ENCODE measurements at places on chromosomes 2 and 18.

- DNase-seq: no peak
Observed at GRCh38 chr2:104049981-104050380, 803.9 kb upstream of the POU3F3 start.

GRCh38 chr18:68694316-68694715, 20.6 kb downstream of the TMX3 start:
- DNase-seq: no peak

DNA sequence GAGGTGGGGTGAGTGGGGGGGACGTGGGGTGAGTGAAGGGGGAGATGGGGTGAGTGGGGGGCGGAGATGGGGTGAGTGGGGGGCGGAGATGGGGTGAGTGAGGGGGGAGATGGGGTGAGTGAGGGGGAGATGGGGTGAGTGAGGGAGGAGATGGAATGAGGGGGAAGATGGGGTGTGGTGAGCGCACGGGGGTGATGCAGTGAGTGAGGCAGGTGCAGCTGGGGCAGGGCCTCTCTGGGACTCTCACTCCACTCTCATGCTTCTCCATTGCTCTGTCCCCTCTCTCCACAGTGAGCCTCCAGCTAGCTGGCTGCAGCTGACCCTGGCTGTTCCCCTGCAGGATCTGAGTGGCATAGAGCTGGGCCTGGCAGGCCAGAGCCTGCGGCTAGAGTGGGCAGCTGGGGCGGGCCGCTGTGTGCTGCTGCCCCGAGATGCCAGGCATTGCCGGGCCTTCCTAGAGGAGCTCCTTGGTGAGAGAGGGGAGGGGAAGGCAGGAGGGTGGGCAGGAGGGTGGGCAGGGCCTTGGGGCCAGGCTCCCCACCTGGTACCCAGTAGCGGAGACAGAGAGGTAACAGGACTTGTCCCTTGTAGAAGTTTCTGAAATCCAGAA, 13.9 kb upstream of the SLC4A3 start:
- DNase-seq: no peak

DNA sequence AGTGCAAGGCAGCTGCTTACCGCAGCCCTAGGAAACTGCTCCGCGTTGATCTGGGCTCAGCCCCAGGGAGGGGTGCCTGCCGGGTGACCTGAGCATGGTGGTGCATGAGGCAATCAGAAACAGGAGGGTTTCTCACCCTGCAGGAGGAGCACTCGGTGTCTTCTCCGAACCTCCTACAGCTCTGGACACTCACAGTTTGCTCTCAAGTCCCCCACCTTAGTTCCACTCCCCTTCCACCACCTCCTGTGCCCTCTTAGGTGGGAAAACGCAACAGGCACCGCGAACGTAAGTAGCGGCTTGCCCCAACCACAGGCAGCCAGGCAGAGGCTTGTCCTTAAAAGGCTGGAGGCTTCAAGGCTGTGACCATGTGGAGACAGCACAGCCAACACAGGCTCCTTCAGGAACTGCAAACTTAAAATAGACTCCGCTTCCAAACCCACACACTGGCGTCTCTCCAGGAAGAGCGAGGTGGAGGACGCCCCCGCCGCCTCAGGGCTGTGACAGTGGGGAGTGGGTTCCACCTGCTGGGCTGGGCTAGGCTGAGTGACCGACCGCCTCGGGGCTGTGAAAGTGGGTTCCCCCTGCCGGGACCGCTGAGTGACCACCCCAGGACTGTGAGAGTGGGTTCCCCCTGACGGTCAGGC, 71.6 kb downstream of the NDUFA10 start:
- DNase-seq: no peak

GRCh38 chr18:79784965-79785770, 12.6 kb upstream of the KCNG2 start:
- no peak for DNase-seq
